T-helper 9 cell (primary cell): ENCODE measurements at places on chromosomes 11 and 22.

DNA sequence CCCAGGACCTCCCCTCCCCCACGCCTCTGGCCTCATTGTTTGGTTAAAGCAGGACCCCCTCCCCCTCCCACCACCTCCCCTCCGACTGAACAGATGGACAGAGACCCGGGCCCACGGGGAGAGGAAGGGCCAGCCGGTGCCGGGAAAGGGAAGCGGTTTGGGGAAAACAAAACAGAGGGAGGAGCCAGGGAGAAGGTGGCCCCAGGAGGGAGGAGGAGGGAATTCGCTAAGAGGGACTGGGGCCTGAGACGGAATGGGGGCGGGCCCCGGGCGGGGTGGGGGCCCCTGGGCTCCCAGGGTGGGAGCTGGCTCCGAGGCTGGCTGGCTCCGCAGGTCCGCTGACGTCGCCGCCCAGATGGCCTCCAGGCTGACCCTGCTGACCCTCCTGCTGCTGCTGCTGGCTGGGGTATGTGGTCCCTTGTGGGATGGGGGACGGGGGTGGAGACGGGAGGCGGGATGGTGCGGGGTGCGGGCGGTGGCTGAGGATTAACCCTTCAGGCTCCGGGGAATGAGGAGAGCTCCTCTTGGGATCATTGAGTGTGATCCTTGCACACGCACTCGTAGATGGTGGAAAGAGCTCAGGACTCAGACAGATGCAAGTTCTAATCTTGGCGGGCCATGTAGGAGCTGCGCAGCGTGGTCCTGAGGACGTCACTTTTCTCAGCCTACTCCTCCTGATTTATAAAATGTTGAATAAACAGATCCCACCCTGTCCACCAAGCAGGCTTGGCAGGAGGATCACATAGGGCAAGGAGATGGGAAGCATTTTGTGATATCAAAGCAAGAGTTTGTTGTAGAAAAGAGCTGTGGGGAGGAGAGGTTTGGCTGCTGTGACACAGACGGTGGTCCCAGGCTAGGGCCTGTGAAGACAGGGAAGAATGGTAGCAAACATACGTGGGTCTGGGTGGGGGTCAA, 688 bp downstream of the SERPING1 start:
- DNase-seq = no peak

- no peak for DNase-seq
Measured at GRCh38 chr11:75270896-75271418, 30.4 kb downstream of the TPBGL start.

- DNase-seq = peak; percentile 3
Measured at GRCh38 chr22:28442264-28442710, 237.4 kb downstream of the TTC28 start.

GRCh38 chr11:76683161-76684095, 12.9 kb upstream of the LRRC32 start:
- no peak for DNase-seq

- DNase-seq = no peak
Measured at GRCh38 chr11:45333001-45333971, 47.1 kb upstream of the SYT13 start.

GRCh38 chr11:128574576-128575011, 12.8 kb downstream of the ETS1 start:
- no peak for DNase-seq

DNA sequence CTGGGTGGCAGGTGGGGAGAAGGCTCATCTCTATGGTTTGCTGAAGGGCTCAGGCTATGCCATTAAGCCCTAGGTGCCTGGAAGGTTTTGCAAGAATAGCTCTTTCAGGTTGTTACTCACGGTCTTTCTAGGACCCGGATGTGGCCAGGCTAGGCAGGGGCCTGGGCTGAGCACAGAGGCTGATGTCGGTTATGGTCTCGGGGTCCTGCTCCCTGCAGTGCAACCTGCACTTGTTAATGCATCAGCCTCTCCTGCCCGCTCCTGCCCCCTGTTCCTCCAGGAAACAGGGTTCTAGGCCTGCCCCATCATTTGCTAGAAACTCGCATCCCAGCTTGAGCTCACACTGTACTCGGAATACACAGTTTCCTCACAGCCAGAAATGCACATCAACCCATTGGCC, 79.1 kb upstream of the SLC22A12 start:
- DNase-seq = no peak

DNA sequence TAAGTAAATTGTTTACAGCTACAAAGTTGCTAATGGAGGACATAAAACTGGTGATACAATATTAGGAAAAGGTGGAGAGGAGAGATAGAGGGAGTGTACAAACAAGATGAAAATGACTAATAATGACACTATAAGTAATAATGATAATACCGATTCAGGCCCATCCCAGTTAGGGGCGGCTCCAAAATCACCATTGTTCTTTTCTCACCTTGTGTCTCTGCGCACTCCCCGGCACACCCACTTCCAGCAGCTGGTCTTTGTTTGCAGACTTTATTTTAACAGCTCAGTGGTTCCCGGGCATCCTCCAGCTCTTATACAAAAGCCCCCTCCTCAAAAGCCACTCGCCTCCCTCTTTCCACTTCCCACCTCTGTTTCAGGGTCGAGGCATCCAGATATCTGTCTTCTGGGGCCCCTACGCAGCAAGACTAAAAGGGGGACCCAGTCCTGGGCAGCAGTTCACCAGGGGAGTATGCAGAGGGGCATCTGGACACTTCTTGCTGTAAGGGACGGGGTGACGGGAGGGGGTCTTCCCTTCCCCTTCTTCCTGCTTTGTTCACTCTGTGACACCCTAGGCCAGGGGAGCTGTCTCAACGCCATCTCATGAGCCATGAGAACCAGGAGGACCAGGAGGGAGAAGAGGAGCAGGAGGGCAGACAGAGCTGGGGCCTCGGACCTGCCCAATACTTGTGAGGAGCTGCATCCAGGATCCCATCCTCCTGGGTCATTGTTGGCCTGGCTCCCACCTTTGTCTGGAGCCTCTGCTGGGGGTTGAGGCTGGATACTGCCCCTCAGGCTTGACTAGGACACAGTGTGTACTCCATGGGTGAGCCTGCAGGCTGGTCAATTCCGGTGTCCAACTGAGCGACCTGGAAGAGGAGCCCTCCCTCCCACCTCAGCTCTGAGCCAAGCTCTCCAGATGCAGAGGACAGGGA, 2.7 kb downstream of the APOL2 start:
- DNase-seq = no peak

DNA sequence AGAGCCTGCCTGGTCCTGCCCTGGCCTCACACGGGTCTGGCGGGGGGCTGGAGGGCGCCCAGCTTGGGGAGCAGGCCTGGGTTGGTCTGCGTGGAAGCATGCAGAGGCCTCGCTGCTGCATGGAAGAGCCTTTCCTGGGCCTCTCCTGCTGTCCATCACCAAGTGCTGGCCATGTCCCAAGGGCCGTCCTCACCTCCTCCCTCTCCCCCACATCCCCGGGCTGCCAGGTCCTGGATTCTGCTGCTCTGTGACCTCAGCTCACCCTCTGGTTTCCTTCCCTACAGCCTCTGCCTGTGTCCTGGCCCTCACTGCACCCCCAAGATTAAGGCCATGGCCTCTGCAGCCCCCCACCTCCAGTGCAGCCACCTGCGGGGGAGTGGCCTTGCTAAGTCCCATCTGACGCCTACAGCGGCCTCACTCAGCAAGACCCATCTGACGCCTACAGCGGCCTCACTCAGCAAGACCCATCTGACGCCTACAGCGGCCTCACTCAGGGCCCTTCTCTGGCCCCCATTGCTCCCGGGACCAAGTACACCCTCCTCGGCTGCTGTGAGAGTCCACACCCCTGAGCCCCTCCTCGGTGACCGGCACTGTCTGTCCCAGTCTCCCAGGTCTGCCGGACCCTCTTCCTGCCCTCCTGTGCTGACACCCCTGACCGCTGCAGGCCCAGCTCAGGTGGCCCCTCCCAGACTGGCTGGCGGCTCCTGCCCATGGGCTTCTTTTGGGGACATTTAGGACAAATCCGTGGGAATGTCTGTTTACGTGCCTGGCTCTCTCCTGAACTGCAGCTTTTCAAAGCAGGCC, 119.5 kb upstream of the B3GAT1 start:
- DNase-seq = no peak

DNA sequence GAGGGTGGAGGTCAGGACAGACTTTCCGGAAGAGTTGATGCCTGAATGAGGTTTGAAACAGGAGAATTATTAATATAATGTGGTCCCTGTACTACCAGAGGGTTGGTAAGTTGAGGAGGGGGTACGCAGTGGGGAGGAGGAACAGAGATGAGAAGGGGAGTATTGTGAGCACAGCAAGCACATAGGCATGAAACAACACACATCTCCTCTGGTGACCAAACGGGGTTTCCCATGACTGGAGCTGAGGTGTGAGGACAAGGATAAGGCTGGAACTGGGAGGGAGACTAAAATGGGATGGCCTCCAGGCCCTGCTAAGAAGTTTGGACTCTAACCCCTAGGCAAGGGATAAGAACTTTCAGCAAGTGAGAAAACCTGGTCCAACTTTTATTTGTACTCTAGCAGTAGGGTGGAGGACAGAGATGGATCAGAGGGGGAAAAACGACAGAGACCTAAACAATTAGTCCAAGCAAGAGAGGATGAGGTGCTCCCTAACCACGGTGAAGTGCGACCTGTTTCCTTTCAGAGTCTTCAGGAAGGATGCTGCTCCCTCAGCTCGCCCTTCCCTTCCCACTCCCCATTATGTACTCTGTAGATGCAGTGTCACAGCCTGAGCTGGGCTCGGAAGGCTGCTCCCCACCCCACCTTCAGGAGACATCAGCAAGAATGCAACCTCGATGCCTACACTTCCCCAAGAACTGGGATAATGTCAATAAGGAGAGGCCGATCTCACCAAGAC, 59.2 kb downstream of the BTG4 start:
- DNase-seq = no peak
